ENCODE measurements at places on chromosomes 7 and 10.

- no peak for DNase-seq
Measured at GRCh38 chr10:3889961-3890522, 105.0 kb upstream of the KLF6 start.

- no peak for DNase-seq
Measured at GRCh38 chr7:14321947-14322346, 332.5 kb upstream of the ETV1 start.

- no peak for DNase-seq
Measured at GRCh38 chr7:34057956-34058355, 152.6 kb downstream of the BMPER start.

DNA sequence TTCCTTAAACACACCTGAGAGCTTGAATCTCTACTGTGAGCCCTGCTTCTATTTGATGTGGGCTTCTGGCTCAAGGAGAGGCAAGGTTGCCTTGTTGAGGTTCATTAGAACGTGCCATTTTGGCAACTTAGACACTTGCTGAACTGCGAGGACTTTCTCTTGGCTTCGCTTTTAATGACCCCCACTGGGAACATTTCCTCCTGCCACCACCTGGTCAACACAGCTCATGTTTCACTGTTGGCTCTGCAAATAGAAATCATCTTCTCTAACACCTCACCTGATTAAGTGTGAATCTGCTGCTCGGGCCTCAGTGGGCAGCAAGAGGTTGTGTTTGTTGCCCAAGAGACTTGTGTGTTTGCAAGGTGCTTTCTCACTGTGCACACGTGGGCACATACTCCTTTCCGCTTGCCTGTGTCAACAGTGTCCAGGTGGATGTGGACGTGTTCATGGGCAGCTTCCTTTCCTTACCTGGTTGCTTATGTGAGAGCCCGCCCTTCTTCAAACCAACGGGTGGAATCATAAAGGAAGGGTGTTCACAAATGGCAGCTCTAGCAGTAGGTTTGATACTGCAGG, 147.0 kb downstream of the NRP1 start:
- no peak for DNase-seq

GRCh38 chr10:93039721-93040120, 20.9 kb upstream of the CYP26C1 start:
- DNase-seq, result no peak

GRCh38 chr10:79148452-79149344, 79.9 kb downstream of the ZMIZ1 start:
- peak; percentile 51 for DNase-seq

- DNase-seq, result no peak
Measured at GRCh38 chr10:93916257-93917063, 22.7 kb downstream of the SLC35G1 start.

- no peak for DNase-seq
Measured at GRCh38 chr10:69801094-69801433, 642 bp upstream of the COL13A1 start.

- no peak for DNase-seq
Measured at GRCh38 chr7:73985737-73986141, 42.2 kb upstream of the ELN start.

DNA sequence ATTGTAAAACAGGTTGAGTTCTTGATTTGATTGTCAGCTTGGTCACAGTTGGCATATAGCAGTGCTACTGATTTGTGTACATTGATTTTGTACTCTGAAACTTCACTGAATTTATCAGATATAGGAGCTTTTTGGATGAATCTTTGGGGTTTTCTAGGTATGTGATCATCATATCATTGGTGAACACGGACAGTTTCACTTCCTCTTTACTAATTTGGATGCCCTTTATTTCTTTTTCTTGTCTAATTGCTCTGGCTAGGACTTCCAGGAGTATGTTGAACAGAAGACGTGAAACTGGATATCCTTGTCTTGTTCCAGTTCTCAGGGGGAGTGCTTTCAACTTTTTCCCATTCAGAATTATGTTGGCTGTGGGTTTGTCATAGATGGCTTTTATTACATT, 86.9 kb downstream of the EXOC4 start:
- DNase-seq, result no peak

DNA sequence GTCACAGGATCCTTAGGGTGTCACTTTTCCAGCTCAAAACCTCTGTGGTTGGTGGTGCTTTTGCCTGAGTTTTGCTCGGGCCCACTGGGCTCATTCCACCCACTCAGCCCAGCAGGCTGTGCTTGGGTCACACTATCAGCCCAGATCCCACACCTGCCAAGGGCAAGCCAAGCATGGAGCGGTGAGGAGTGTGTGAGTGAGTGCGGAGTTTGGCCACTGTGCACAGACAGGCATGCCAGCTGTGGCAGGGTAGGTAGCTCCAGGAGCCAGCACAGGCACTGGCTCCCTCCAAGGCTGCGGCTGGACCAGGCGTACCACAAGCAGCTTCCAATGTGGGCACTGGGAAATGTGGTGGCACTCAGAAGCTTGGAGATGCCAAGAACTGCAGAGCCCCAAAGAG, 43.9 kb upstream of the TECTB start:
- no peak for DNase-seq

GRCh38 chr7:23422909-23423308, 47.4 kb downstream of the IGF2BP3 start:
- DNase-seq, result no peak

GRCh38 chr7:139451638-139452037, 31.8 kb downstream of the KLRG2 start:
- DNase-seq, result peak; percentile 67

- DNase-seq, result no peak
Measured at GRCh38 chr7:3923307-3923918, 622.4 kb downstream of the SDK1 start.

DNA sequence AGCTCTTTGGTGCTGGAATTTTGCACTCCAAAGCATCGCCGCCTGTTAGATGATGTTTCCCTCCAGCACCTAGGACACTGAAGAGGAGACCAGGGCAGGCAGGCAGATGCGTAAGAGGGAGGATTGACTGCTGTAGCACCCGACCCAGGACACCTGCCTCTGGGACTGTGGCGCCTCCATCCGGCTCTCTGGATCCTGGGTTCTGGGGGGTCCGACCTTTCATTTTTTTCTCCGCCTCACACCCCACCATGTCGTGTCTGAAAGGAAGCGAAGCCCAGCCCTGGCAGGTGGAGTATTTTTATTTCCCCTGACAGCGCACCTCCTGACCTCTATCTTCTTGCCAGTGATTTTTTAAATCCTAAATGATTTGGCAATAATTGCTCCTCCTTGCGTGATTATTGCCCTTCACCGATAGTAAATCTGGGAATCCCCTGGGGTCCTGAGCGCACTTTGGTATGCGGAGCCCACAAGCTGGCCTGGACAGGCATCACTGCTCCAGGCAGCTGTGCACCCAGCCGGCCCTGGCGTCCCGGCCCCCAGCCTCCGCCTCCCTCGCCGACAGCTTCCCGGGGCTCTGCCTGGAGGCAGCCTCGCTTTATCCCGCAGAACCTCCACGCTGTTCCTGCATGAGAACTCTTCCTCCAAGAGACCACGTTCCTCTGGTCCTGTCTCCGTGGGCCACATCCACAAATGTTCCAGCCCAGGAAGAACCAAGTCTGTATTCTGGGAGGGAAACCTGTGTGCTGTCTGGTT, 48.4 kb downstream of the LHPP start:
- DNase-seq, result no peak

- no peak for DNase-seq
Measured at GRCh38 chr10:129583831-129584230, 116.8 kb downstream of the MGMT start.

DNA sequence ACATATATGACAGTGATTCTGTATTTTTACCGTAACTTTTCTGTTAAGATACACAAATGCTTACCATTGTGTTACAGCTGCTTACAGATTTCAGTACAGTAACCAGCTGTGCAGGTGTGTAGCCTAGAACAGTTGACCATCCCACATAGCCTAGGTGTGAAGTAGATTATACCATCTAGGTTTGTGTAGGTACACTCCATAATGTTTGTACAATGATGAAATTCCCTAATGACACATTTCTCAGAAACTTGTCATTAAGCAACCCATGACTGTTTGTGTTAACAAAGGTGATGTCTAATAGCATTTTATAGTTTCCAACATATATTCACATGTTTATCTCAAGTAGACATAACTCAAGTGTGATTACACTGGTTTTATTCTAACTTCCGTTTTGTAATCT, 218.5 kb downstream of the PLXDC2 start:
- no peak for DNase-seq

GRCh38 chr7:84812021-84812420, 374.8 kb downstream of the SEMA3D start:
- no peak for DNase-seq

GRCh38 chr7:74718336-74718735, 55.5 kb upstream of the NCF1 start:
- no peak for DNase-seq

DNA sequence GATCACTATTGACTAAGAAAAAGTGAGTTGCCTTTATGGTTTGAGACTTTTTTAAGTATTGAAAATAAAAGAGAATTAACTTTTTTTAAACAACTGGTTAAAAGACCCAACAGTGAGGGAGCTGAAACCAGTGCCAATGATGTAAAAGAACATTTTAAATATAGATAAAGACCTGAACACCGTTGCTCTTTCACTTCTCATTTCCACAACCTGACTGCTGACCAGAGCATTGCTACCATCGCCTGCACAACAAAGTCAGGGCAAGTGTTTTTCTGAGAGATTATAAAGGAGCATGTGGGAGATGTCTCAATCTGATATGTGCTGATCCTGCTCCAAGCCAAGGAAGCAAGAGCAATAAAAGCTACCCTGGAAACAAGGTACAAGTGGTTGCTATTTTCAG, 34.7 kb downstream of the IMMP2L start:
- DNase-seq, result no peak

GRCh38 chr7:121639705-121640104, 233.3 kb upstream of the PTPRZ1 start:
- DNase-seq, result no peak

- DNase-seq, result peak; percentile 68
Measured at GRCh38 chr7:102125127-102125596, 161.5 kb upstream of the SH2B2 start.

DNA sequence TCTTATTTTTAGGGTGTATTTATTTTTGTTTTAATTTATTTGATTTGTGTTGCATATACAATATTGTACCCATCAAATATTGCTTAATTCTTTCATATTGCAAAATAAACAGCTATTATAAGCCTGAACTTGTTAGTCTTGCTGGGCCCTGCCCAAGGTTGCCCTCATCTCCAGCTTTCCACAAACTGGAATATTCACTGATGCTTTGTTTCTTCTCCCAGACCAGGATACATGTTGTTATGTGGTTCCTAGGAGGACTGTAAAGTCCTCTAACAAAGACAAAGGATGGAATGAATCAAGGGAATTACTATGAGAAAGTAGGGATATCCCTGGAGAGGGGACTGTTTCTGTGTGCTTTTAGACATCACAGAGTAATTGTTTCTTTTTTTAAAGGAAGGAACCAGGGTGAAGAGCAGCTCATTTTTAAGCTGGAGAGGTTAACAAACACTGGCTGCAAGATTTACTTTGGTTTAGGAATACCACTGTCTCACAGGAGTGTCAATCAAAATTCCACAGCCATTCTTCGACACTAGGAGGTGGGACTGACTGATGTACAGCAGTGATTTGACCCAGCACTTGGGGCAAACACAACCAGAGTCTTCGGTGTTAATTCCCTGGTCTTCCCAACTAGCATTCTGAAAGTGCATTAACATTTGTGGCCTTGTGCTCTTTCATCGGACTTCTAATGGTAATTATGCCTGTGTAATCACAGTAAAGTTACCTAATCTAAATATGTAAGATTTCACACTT, 14.8 kb upstream of the CD36 start:
- no peak for DNase-seq

GRCh38 chr7:101494602-101495329, 132.1 kb downstream of the COL26A1 start:
- DNase-seq, result no peak

- DNase-seq, result peak; percentile 77
Measured at GRCh38 chr7:117873310-117874190, at the start of gene CTTNBP2. TSS of gene CTTNBP2 (minus strand) at chr7:117873441. CDS start at chr7:117873415, 26 bp downstream.

GRCh38 chr10:33706746-33707145, 372.3 kb upstream of the NRP1 start:
- DNase-seq, result no peak

DNA sequence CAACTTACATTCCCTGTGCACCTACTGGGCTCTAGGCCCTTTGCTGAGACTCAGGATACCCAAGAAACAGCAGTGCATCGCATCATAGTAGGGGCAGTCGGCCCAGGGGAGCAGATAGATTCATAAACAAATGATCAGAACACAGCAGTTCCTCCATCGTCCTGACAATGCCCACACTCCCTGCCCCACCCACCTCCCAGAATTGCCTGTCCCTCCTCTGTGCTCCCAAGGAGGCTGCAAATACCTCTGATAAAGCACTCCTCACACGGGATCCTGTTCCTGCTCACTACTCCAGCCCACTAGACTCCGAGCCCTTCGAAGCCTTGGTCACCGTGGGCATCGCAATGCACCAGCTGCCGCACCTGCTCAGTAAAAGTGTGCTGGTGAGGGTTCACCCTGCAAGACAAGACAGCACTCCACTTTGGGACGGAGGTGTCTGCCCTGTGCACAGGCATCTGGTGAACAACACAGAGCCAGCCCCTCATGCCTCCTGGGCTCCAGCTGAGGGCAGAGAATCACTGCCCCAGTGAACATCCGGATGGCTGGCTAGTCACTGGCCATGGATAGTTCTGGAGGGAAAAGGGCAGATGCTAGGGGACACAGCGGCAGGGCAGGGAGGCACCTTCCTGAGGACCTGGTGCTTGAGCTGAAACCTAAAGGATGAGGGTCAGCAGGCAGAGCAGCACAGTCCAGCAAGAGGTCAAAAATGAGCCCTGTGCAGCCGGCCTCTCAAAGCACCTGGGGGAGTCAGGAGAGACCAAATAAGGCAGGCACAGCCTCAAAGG, 60.7 kb downstream of the TNS3 start:
- no peak for DNase-seq

DNA sequence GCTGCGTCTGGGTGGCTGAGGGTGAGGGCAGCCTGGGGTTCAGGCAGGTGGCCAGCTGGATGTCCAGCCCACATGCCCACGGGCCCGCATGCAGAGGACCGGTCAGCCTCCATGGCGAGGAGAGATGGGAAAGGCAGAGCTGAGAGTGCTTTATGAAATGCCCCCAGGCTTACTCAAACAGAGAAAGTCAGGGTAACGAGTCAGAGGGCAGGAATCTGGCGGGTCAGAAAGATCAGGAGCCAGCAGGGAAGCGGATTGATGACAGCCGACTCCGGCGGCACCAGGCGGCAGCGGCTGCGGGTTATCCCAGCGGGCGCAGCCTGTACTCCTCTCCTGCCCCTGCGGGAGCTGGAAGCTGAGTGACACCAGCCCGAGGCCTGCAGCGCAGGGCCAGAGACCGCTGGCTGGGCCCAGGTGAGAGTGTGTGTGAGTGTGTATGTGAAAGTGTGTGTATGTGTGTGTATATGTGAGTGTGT, 13.4 kb downstream of the SLC13A4 start:
- DNase-seq, result peak; percentile 78

DNA sequence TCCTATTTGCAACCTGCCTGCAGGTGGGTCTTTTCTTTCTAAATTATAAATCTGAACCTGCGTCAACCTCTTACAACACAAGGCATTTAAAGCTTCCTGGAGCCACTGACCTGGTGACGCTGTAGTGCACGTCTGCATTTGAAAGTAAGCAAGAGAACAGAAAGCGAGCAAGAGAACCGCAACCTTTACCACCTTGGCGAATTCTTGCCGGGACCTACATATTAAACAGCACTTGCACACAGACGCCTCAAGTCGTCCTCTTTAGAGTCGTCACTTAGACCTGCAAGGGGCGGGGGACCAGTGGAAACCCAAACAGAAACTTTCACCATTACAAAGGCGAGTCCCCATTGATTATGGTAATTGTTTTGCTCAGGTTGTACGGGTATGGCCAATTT, 9.5 kb downstream of the GLI3 start:
- no peak for DNase-seq

- no peak for DNase-seq
Measured at GRCh38 chr7:16422917-16423316, 1.6 kb upstream of the CRPPA start.

All from ascending aorta (tissue), 2 donors.